ENCODE measurements at places on chromosomes 16 and 17.
A peak's percentile ranks its signal among the peaks of the same experiment; 100 is the strongest.

DNA sequence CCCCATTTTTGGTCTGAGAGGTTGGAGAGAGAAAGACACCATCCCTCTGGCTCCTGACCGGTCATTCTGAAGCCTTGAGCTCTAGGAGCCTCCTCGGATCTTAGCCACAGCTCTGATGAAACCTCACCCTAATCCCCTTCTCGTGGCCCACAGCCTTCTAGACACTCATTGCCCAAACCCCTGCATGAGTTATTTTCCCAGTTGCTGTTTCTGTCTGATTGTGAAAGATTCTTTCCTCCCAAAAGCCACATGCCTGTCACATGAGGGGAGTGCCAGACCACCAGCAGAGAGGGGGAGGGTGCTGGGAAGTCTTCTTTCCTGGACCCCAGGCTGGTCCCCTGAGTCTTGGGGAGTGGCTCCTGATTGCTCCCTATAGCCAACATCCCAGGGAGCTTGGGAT lies 17.6 kb upstream of the ABR start:
- no peak for DNase-seq

DNA sequence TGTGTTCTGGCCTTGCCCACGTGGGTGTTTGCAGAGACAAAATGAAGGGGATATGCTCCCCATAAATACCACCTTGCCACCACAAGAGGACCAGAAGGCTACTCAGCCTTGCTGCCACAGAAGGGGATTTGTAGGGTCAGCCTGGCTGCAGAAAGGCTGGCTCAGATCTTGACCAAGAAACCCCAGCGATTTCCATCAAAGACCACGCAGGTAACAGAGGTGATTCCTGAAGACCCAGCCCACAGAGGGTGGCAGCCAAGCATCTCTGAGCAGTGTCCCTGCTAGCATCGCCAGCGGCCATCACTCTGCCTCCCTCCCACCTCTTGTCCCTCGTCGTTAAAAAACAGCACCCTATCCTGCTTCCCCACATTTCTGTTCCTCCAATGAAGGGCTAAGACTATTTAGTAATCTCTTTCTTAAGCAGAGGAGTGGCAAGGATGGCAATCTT lies 54.9 kb downstream of the BEAN1 start:
- DNase-seq = no peak

DNA sequence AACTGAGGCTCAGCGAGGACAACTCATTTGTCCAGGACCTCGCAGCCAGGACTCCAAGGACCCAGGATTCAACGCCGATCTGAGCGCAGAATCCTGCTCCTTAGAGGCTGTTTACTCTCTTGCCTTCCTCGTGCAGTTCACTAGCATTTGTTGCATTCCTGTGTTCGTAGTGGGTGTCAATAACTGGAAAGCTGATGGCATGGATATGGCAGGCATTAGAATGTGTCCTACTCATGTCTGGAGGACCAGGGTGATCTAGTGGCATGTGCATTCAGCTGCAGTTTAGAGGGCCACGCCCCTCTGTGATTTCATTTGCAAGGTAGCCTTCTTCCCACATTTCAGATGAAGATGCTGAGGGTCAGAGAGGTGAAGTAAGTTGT lies 510 bp downstream of the CRISPLD2 start:
- DNase-seq = no peak

- no peak for DNase-seq
These were observed 3.0 kb upstream of the PPY start for GRCh38 chr17:43945074-43945829.

DNA sequence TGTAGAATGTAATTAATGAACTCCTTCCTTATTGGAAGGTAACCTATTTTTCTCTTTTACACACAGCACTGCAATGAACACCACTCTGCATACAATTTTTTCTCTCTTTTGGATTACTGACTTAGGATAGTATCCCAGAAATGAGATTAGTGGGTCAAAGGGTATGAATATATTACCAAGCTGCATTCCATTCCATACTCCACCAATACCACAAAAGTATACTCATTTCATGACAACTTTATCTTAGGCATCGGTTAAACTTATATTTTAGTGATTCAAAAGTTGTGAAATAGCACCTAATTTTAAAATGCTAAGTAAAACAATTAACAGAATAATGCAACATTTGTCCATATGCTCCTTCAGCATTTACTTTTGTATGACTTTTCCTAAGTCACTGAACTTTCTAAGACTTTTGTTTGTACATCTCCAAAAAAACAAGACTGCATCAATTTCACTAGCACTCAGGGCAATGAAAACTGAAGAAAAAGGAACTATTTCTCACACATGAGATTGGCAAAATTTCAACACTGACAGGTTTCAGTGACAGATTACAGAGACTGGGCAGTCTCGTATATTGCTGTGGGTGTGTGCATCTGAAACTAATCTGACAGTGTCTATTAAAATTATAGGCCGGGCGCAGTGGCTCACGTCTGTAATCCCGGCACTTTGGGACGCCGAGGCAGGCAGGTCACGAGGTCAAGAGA lies 32.1 kb downstream of the HELZ start:
- no peak for DNase-seq

- no peak for DNase-seq
These were observed 67.9 kb downstream of the ZZEF1 start for GRCh38 chr17:4074831-4075495.

DNA sequence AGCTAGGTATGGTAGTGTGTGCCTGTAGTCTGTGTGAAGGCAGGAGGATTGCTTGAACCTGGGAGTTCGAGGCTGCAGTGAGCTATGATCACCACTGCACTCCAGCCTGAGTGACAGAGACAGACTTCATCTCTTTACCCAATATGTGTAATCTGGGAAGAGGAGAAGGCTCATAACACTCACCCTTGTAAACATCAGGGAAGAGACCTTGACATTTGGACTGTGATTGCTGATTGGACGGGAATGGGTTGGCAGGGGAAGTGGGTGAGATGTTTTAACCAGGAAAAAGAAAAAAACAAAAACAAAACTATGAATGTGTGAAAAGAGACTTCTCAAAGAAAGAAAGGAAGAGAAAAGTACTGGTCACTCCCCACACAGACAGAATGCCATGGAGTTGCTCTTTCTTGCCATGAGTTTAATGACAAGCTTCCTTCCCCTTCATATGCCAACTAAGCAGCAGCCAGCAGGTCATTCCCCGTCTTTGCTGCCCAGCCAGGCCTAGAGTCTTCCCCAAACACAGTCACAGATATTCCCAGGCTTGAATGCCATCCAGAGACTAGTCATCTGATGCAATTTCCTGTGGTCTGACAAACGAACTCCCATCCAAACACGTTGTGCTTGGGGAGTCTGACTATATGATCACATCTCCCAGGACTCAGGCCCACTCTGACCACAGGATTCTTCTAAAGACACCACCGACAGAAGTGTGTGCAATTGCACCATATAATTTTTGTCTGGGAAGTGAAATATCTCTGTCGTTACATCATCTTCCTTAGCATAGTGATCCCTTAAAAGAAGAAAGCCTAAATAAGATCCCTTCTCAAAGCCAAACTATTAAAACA lies 3.6 kb upstream of the XAF1 start:
- DNase-seq = peak; percentile 79

GRCh38 chr17:48632579-48633265 lies 6.6 kb upstream of the HOXB9 start:
- DNase-seq = no peak

DNA sequence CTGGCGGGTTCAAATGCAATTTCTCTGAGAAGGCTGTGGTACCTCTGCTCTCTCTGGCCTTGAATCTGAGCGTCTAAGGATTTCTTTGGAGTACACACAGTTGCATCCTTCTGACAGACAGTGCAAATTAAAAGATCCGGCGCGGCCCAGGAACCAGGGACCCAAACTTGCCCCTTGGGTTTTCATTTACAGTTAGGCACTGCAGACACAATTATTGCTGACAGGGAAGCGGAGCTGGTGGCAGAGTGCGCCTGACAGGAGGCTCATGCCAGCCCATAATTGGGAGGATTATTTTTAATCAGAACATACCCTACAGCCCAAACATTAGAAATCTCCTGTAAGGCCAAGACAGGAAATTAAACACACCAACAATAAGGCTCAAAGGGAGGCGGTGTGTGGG lies 1023.4 kb upstream of the RBFOX1 start:
- DNase-seq = no peak

GRCh38 chr16:61263400-61263799 lies 772.8 kb downstream of the CDH8 start:
- DNase-seq = no peak

DNA sequence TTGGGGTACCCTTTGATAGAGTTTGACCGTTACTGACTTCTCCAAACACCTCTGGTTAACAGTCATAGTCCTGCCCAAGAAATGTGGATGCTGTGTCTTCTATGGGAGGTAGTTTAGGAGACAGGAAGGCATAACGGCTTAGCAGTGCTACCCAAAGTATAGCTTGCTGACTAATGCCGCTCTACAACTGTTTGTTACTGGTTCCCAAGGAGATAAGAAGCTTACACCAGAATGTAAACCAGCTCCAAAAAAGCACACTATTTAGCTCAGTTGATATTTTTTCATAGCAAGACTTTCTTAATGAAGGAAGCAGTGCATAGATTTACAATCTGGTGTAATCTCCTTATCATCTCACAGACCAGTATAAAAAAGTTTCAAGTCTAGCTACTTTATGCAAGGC lies 95.7 kb downstream of the HS3ST3B1 start:
- DNase-seq = no peak

GRCh38 chr16:4800290-4801041 lies 2.0 kb downstream of the ROGDI start:
- no peak for DNase-seq

DNA sequence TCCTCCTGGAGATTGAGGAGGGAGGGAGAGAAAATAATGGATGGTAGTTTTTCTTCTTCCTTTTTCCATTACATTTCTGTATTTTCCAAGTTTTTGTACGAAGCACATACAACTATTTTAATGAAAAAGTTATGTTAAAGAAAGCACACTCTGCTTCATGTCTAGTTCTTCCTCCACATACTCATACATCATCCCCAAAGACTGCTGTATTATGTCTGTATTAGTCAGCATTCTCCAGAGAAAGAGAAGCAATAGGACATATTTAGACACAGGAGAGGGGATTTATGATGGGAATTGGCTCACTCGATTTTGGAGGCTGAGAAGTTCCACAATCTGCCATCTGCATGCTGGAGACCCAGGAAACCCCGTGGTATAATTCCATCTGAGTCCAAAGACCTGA lies 10.1 kb upstream of the ACSM2A start:
- DNase-seq = no peak

DNA sequence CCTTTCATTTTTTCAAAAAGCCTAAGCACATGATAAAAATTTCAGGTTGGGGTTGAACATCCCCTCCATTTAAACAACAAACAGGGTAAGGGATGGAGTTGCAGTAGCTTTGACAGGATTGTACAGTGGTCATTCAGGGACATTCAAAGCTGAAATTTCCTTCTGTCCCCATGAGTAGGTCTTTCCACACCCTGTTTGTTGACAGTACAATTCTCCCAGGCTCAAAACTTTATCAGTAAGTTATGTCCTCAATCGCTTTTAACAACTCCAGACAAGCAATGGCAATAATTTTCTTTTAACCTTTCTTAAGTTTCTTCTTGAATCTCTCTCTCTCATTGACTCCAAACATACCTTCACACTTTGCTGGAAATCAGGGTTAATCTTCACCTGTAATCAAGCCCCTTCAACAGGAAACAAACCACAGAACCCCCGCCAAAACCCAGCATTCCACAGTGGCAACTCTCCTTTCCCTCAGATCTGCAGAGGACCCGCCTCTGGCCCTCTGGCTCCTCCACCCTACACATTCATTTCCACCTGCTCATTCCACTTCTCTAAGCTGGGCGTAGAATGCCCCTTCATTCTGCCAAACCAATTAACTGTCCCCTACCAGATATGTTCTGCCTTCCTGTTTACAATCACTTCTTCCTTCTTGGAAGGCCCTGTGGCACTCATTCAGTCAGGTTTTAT lies 20.7 kb downstream of the TXNDC11 start:
- DNase-seq = no peak

DNA sequence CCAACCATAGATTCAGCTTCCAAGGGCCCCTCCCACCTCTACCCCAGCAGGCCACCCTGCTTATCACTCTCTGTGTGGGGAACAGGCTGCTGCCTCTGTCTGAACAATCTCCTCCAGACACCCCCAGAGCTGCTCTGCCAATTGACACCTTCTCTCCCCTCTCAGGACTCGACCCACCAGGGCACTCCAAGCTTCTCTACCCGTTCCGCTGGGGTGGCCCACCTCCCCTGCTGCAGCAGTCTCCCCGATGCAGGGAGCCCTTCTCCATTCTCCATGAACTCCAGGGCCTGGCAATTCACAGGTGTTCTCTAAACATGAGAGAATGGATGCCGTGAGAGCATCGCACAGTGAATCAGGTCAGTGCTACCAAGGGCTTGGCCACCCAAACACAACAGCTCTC lies 28.3 kb upstream of the FAAP100 start:
- DNase-seq = no peak

- no peak for DNase-seq
These were observed 10.1 kb upstream of the SLC25A39 start for GRCh38 chr17:44334727-44335126.

GRCh38 chr17:48294806-48295361 lies 135.1 kb downstream of the SKAP1 start:
- DNase-seq = no peak

GRCh38 chr17:56688151-56688550 lies 94.7 kb downstream of the NOG start:
- DNase-seq = no peak

DNA sequence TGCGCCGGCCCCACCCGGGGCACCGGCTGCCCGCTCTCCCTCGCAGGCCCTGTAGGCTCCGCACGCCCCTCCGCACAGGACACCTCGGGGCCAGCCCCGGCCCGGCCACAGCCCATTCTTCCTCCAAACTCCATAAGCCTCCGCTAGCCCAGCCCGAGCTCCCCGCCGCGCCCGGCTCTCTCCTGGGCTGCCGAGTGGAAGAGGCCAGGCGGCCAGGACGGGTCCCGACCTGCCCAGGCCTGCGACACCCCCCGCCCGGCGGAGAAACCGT lies 397 bp downstream of the NCOR1 start:
- DNase-seq = peak; percentile 80

GRCh38 chr16:73058616-73059409 lies 10.9 kb upstream of the ZFHX3 start:
- DNase-seq = no peak

DNA sequence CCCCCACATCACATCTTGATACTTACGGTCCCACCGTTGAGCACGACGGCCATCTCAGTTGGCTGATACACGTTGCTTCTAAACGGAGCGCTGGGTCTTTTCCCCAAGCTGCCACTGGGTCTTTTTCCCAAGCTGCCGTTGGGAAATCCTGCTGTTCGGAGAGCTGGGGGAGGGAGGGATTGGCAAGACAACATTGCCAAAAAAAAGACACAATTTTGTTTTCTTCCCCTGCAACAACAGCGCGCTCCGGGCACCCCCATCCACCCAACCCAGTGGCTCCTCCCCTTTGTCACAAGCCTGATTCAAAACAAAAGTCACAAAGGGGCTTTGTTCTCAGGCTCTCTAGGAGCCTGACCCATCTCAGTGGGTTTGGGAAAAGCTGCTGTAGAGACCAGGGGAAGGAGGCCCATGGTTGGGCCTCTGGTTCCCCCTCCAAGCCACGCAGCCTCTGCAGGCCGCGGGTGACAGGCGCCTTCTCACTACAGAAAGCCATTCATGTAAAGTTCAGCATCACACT lies 22.8 kb downstream of the GPRC5B start:
- DNase-seq = no peak

Measured in coronary artery (tissue), 2 donors.